AG09319 (cell line): ENCODE measurements at places on chromosomes 7 and 10.
A peak's percentile ranks its signal among the peaks of the same experiment; 100 is the strongest.

GRCh38 chr7:78191475-78192079, 393.0 kb downstream of the PHTF2 start:
- no peak for DNase-seq

DNA sequence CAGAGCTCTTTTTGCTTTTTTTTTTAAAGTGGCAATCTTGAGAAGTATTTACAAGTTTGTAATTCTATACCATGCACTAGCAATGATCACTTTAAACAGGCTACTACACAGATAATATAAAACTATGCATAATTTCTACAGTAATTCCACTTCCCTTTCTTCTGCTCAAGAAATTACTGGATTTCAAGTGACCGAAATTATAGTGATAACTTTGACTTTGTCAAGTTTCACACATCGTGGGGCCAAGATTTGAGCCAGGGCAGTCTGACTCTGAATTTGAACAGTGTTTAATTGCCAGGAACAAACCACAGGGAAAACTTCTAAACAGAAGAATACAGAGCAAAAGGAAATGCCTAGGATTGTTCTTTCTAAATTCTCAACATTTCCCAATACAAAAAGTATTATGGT, 288.3 kb upstream of the MKLN1 start:
- no peak for DNase-seq

GRCh38 chr7:92615861-92616260, 25.7 kb upstream of the FAM133B start:
- no peak for DNase-seq

DNA sequence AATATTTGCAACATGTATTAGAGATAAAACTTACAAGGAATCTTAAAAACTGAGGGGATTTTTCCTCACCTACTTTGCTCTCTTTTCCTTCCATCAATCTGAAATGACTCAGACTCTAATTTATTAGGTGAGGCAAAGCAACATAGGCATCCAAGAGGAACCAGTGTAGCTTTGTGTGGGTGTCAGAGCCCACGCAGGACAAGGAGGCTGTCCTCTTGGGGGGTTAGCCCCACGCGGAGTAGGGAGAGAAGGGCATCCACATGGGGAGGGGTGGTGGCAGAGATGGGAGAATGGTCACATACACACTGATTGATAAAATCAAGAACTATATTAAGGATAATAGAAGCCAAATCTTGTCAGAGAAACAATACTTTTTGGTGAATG, 33.8 kb upstream of the ARMS2 start:
- DNase-seq = no peak

DNA sequence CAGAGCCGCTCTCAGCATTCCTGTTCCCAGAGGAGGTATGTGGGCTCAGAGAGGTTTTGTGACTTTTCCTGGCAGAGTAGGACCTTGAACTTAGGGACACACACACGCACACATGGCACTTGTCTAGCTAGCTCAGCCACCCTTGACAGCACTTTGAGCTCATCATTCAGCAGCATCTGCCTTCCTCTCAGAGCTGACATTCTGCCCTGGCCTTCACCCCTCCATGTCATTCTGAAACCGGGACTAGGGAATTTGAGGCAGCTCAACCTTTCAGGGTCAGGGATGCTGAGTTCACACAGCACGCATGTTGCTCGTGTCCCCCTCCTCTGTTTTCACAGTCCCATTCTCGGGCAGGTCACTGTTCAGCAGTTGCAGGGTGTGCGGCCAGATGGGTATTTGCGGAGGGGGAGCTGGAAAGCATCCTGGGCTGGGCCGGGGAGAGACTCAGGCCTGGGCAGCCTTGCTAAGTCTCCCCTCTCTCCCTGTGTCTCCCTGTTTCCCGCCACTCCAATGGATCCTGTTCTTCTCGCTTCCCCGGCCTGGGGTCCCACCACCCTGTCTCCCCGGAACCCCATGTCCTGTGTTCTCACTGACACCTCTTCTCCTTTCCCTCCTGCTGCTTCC, 78.0 kb downstream of the COL13A1 start:
- DNase-seq = no peak

DNA sequence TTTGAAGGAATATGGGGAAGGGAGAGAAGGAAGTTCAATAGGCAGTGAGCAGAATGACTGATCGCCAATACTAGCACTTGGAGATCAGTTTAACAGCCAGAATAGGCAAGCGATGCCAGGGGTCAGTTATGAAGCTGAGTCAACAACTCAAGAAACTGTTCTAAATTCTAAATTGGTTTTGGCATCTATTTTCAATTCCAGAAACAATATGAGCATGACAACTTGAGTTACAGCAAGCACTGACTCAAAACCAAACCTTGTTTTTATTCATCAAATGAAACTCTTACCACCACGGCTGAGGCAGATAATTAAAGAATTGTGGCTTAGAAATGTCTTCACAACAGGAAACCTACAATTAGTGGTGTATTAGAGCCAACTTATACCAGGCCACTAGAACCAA, 180.5 kb upstream of the ASAH2 start:
- DNase-seq = no peak

DNA sequence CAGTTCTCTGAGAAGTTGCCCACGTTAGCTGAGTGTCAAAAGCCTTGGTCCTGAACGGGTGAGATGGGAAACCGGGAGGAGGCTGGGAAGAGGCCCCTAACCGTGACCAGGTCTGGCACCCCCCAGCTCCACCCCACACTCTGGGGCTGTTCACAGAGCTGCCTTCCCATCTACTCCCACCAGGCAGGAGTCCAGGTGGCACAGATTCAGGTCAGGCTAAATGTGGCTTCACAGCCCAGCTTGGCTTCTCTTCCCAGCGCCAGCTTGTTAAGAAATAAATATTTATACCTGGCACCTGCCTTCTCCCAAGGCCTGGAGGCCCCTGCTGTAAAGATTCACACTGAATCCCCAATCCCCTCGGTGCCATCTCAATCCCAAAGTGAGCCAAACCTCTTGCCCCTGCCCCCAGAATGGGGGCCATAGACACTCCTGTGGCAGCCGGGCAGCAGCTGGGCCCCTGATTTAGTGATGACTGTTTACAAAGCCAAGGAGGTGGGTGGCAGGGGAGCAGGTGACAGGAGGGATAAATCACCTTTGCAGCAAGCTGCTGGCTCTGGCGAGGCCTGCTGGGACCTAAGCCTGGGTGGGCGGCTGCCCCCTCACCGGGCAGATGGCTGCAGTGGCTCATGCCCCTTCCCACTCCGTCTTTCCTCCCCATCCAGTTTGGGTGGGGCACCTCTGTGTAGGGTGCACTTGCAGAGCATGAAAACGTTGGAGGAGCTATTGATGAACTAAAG, 72.5 kb downstream of the GOLGA7B start:
- DNase-seq = no peak

DNA sequence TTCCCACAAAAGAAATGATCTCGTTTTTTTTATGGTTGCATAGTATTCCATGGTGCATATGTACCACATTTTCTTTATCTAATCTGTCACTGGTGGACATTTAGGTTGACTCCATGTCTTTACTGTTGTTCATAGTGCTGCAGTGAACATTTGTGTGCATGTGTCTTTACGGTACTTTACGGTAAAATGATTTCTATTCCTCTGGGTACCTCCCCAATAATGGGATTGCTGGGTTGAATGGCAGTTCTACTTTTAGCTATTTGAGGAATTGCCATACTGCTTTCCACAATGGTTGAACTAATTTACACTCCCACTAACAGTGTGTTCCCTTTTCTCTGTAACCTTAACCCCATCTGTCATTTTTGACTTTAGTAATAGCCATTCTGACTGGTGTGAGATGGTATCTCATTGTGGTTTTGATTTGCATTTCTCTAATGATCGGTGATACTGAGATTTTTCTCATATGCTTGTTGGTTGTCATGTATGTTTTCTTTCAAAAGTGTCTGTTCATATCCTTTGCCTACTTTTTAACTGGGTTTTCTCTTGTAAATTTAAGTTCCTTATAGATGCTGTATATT, 37.2 kb downstream of the MKLN1 start:
- no peak for DNase-seq

GRCh38 chr7:37961251-37961650, 40.8 kb downstream of the EPDR1 start:
- DNase-seq = no peak

- no peak for DNase-seq
Measured at GRCh38 chr10:131825150-131825848, 75.5 kb upstream of the PPP2R2D start.

DNA sequence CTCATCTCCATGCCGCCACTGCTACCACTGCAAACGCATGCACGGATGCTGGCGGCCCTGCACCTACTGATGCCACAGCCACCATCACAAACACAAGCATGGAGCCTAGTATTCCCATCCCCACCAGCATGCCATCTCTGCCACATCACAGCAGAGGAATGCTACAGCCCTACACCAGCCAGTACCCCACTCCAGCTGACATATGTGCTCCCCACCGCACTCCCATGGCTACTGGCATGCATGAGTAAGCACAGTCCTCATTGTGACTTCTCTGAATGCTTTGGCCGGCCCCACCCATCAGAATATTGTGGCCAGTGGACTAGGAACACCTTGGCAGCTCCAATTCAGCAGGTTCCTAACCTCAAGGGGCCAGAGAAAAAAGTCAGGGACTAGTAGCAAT, 705.5 kb downstream of the POM121L12 start:
- no peak for DNase-seq

- no peak for DNase-seq
Measured at GRCh38 chr10:112874982-112875381, 75.1 kb upstream of the TCF7L2 start.

- peak; percentile 14 for DNase-seq
Measured at GRCh38 chr10:18683427-18683826, 24.2 kb downstream of the ARL5B start.

DNA sequence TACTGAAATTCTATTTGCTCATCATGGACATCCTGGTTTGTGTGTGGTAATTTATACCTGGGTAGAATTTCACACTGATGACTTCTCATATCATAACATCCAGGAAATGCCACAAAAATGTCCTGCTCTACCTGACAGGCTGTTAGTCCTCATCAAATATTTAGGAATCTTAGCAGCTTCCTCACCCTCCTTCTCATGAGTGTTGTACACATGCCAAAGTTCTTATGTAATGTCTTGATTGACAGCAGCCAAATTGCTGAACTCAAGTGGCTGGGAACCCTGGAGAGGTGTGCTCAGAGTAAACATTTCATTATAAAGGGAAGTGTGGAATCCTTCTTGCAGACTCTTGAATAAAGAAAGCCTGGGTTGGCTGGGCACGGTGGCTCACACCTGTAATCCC, 8.9 kb downstream of the EEPD1 start:
- DNase-seq = no peak

DNA sequence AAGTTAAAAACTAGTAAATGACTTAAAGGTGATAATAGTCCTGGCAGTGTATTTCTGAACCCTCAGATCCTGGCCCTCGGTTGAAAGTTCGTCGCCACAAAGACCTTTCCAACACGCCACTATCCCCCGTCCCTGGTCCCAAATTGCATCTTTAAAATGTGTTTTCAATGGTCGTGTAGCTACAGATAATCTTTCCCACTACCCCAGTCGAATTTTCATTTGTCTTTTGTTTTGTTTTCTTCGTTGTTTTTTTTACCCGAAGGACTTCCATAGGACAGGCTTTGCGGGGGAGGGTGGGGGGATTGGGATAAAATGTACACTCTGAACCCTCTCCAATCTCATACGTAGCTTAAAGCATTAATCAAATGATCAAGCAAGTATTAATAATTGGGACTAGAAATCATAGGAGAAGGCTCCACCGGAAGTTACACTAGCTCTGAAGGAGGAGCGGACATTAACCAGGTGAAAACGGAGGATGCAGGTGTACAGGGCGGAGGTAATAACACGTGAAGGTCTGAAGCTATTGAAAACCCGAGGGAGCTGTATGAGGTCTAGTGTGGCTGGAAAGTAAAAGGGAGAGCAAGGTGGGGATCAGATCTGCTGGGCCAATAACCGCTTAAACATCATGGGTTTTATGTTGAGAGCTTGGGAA, 32.8 kb upstream of the PHF14 start:
- no peak for DNase-seq

DNA sequence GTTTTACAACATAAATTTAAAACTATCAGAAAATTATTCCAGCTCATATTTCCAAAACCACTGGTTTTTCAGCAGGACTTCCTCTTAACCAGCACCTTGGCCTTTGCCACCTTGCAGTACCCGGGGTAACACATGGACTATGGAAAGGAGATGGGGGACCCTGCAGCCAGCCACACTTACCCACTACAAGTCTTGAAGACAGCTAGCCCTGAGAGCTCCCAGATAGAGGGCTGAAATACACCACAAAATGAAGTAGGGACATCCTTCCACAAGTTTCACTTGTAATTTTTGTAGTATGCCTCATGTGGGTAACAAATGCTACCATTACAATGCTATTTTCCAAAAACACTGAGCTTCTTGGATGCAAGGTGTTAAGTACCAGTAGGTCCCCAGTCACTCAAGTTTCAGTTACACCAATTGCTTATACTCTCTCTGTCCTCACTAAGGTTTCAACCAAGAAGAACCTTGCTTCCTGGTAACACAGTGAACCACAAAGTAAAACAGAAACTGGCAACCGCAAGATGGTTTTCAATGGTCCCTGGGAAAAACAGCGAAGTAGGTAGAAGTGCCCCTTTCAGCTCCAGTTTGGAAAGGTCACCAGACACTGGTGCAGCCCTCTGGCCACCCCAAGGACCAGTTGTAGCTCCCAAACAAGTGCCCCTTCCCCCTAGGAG, 110.9 kb downstream of the SGMS1 start:
- no peak for DNase-seq

DNA sequence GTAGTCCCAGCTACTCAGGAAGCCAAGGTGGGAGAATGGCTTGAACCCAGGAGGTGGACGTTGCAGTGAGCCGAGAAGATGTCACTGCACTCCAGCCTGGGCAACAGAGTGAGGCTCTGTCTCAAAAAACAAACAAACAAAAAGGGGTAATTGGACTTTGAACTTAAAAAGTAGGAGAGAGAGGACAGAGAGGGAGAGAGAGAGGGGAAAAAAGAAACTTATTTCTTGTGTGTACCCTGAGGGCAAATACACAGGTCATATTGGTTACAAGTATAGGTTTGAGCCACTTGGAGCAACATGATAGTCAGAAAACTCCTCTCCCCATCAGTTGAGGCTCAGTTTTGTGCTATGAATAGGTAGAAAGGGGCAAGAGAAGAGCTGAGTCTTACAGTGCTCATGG, 42.8 kb upstream of the CCDC7 start:
- no peak for DNase-seq

GRCh38 chr10:33947544-33947943, 613.1 kb upstream of the NRP1 start:
- no peak for DNase-seq

DNA sequence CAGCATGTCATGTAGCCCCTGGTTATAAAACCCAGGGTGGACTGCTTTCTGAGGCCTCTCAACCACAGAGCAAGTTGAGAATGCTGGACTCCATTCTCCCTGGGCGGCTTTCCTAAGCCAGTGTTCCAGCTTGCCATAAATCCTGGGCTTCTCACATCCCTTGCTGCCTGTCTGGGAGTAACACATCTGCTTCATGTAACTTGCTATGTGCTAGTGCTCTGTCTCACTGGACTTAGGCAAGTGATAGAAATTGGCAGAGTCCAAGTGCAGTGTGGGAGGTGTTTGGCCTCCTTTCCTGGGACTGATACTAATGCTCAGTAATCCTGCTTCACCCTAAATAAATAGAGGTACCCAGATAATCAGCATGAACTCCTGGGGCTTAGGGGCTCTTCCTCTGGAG, 277.1 kb upstream of the POM121L12 start:
- DNase-seq = no peak
